ENCODE measurements at places on chromosomes 3 and 15.

- DNase-seq, result no peak
Measured at GRCh38 chr15:80464951-80465625, 60.9 kb downstream of the ARNT2 start.

- DNase-seq, result no peak
Measured at GRCh38 chr3:127194601-127195187, 1.8 kb downstream of the PRR23E start.

GRCh38 chr3:10495003-10495402 lies 10.4 kb downstream of the ATP2B2 start:
- DNase-seq, result no peak

GRCh38 chr15:91776104-91776503 lies 77.4 kb upstream of the SLCO3A1 start:
- DNase-seq, result no peak

GRCh38 chr15:67068710-67069400 lies 3.5 kb downstream of the SMAD3 start:
- DNase-seq, result no peak

DNA sequence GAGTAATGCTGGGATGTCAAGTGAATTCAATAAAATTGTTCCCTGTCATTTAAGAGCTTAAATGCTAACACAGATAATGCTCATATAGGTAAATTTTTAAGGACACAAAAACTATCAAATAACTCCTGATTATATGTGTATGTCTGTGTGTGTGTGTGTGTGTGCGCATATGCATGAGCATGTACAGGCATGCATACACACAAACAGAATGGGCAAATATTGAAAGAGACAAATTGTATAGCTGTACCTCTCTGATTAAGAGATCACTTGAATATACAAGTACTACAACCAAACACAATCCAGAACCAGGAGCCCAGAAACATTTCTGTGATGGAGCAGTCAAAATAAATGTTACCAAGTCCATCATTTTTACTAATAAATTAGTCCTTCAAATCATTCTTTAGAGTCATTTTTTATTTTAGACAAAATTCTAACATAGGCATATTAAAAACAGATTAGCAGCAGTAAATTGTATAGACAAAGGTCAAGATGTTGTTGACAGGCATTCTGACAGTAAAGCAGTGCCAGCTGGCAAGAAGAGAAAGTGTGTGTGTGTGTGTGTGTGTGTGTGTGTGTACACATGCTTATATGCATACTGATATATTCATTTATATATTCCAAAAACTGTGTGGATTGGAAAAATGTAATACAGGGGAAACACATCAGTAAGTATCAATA lies 145.3 kb downstream of the CD47 start:
- DNase-seq, result no peak

- DNase-seq, result peak; percentile 48
Measured at GRCh38 chr3:49803465-49804140, 542 bp downstream of the INKA1 start.

DNA sequence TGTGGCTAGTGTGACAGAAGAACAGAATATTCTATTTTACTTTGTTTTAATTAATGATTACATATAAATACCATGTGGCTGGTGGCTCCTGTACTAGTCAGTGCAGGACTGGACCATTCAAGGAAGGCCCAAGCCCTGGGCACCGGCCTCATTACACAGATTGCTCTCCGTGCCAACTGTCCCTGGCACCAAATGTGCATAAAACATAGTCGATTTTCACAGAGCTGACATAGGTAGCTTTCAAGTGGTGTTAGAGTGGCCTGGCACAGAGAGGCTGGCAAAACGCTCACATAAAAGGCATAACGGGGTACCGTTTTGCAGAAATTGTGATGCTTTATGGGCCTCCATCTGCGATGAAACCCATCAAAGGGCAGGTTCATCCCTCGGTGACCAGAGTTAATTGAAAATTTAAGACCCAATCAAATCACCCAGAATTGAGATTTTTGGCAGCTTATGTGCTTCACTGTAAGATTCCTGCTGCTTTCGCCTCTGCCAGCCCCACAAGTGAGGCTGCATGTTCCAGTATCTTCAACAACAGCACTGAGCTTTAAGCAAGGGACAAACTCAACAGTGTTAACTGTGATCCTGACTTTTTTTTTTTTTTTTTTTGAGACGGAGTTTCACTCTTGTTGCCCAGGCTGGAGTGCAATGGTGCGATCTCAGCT lies 25.9 kb downstream of the RFTN1 start:
- DNase-seq, result no peak

GRCh38 chr15:77658304-77658703 lies 25.6 kb upstream of the LINGO1 start:
- no peak for DNase-seq

GRCh38 chr3:162073422-162073975 lies 576.9 kb downstream of the OTOL1 start:
- DNase-seq, result no peak

DNA sequence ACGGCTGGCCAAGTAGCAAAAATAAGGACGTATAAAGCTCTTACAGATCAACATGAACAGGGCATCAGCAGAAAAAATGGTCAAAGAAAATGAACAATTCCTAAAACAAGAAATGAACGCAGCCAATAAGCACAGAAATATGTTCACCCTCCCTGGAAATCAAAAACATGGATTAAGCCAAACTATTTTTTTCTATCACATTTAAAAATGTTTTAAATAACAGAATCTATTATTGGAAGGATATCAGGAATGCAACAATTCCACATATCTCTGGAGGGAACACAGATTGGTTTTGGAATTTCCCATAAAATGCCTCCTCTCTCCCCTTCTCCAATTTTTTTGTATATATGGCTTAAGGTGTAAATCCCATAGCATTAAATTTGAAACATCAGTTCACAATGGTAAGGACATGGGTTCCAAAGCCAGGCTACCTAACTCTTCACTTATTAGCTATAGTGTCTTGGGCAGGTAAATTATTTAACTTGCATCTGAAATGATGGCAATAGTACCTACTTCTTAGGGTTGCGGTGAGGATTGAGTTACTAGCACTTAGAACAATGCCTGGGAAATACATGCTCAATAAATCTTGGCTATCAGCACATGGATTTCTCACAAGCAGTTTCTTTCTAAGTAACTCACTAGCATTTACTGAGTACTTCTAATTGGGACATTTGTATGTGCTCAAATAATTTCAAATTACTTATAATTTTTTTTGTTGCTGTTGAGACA lies 10.1 kb downstream of the UACA start:
- DNase-seq, result no peak

GRCh38 chr3:77040926-77041722 lies 1.2 kb downstream of the ROBO2 start:
- no peak for DNase-seq

- no peak for DNase-seq
Measured at GRCh38 chr3:13348661-13349396, 71.3 kb downstream of the NUP210 start.

- peak; percentile 62 for DNase-seq
Measured at GRCh38 chr3:193701953-193702635, 109.1 kb downstream of the OPA1 start.

DNA sequence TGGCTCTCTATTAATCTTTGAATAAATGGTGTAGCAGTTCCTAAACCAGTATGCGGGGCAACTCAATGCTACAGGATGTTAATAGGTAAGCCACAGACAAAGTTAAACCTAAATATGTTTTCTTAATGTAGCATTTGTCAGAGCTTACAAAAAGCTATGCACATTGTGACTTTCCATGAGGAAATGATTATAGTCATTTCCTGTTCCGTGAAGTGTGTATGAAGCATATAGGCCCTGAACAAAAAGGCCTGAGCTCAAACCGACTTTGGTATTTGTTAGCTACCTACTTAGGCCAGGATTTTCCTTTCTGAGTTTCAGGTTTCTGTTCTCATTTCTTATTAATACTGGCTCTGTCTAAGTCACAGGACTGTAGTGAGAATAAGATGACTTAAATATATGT lies 14.2 kb downstream of the ZNF80 start:
- no peak for DNase-seq

DNA sequence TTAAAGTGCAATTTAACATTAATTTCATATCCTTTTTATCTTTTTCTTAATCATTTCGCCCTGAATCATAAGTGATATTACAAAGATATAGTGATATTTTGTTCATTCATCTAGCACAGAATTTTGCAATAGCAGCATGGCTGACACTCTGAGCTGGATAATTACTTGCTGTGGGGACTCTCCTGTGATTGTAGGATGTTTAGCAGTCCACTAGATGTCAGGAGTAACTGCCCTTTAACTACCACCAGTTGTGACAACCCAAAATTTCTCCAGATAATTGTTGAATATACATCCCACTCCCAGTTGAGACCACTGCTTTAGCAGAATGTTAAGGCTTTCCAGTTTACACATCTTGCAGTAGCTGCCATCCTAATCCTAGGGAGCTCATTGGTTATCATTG lies 196.8 kb upstream of the MBNL1 start:
- DNase-seq, result no peak

DNA sequence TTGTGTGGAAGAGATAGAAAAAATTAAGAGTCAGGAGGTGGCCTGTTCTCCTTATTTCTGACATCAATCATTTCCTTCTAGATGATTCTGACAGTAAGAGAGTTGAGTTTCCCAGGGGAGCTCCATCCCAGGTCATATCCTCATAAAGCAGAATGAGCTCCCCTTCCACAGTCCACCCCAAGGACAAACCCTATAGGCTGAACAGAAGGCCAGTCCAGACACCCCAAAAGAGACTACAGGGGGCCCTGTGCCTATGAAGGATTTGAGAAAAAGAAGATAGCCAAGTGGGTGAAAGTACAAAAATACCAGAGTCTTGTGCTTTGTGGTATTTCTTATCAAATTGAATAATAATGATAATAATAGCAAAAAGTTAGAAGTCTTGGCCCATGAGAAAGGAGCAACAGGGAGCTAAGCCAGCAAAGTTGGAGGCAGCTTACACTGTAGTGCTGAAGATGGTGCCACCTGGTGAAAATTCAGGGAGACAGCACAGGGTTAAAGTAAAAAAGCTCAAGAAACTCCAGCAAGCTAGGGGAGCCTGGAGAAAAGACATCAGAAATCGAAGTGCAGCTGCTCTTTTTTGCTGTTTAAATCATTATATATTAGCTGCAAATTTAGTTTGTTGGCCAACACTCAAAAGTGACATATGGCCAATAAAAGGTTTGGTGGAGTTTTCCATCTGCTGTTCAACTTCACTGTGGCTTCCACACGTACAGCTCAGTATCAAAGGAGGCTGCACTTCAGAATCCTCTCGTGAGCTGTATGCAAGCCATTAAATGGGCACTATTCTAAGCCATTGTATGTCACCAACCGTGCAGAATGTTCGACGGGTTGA lies 35.8 kb upstream of the SLC24A5 start:
- peak; percentile 37 for DNase-seq

DNA sequence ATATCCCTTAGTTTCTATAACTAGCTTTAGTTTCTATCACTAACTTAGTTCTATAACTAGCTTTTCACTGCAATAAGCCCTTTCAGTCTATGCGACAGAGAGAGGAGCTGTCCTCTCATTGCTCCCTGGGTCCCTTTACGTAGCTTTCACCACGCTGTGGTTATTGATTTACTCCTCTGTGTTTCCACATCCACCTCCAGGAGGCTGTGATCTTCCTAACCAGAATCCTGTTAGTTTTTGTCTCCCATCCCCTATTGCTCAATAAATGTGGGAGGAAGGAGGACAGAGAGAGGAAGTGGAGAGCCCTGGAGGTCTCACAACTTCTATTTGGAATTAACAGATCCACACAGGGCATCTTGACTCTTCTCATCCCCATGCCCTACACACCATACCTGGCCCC lies 1036.1 kb downstream of the MCTP2 start:
- no peak for DNase-seq

DNA sequence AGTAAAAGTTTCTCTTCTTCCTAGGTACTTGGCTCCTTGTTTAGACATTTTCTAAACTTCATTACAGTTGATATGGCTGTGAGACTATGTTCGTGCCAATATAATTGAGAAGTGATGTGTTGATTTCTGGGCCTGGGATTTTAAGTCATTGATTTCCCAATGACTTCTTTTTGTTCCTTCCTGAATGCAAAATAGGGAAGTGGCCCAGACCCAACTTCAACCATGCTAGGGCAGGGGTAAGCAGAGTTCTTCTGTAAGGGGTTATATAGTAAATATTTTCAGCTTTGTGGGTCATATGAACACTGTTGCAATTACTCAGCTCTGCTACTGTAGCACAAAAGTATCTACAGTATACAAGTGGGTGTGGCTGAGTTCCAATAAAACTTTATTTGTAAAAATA lies 320.1 kb upstream of the WNT5A start:
- no peak for DNase-seq

GRCh38 chr15:33547876-33548275 lies 237.1 kb downstream of the RYR3 start:
- peak; percentile 58 for DNase-seq

- DNase-seq, result no peak
Measured at GRCh38 chr3:41716471-41716870, 245.4 kb downstream of the ULK4 start.

DNA sequence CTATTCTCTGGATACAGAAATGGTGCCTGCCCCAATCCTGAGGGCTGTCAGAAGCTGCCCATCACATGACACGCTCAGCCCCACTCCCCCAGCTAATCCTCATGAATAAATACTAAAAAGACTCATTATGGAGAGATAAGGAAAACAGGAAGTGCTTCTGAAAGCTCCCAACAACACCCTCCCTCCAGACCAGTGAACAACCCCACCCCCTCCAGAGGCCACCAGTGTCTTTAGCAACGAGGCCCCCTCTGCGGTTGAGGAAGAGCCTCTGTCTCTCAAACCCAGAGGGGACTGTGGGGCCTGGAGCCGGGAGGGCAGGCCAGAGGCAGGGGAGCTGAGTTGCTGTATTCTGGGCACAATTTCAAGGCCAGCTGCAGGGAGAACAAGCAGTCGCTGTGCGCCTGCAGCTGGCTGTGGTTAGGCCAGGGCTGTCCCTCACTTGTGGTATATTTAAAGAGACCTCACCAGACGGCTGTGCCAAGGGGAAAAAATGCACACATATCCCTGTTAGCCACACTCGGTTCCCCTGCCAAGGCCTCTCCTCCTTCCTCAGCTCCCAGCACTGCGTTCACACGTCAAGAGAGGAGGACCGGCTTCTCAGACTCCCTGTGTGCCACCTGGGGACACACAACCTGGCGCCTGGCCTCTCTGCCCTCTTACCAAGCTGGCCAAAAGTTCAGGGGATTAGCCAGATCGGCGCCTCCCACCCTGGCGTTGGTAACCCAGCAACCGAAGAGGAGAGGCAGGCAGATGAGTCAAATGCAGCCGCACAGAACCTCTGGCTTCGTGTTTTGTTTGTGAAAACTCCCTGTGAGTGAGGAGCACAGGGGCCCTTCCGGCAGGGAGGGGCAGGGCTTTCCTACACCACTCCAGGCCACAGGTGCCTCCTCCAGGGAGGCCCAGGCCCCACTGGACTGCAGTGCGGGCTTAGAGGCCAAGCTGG lies 101.2 kb upstream of the ETV5 start:
- peak; percentile 61 for DNase-seq

GRCh38 chr3:65883613-65884012 lies 155.1 kb downstream of the MAGI1 start:
- DNase-seq, result no peak

- DNase-seq, result no peak
Measured at GRCh38 chr3:124144035-124144814, 152.3 kb upstream of the ROPN1 start.

- no peak for DNase-seq
Measured at GRCh38 chr3:106349191-106349881, 480.5 kb upstream of the CBLB start.

- DNase-seq, result no peak
Measured at GRCh38 chr3:84073664-84074063, 885.1 kb upstream of the CADM2 start.

GRCh38 chr3:156674911-156675829 lies 780 bp downstream of the TIPARP start:
- peak; percentile 61 for DNase-seq

GRCh38 chr15:66007663-66008262 lies 138.5 kb downstream of the RAB11A start:
- DNase-seq, result no peak
